ENCODE measurements at places on chromosomes 3 and 15.

- no peak for DNase-seq
Observed at GRCh38 chr3:117485841-117486240, 776.3 kb downstream of the TUSC7 start.

DNA sequence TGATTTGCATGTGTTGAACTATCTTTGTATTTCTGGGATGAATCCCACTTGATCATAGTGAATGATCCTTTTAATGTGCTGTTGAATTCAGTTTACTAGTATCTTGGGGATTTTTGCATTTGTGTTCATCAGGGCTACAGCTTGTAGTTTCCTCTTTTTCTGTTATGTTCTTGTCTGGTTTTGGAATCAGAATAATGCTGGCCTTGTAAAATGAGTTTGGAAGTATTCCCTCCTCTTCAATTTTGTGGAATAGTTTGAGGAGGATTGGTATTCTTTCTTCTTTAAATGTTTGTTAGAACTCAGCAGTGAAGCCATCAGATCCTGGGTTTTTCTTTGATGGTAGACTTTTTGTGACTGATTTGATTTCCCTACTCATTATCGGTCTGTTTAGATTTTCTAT is 63.1 kb upstream of the FBN1 start:
- no peak for DNase-seq

DNA sequence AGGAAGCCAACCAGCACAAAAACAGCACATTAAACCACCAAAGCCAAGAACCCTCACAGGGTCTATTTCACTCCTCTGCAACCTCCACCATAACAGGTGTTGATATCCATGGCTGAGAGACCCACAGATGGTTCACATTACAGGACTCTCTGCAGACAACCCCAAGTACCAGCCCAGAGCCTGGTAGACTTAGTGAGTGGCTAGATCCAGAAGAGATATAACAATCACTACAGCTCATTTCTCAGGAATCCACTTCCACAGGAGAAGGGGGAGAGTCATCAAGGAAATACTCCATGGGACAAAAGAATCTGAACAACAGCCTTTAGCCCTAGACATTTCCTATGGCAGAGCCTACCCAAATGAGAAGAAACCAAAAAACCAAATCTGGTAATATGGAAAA is 168.1 kb upstream of the CD96 start:
- no peak for DNase-seq

DNA sequence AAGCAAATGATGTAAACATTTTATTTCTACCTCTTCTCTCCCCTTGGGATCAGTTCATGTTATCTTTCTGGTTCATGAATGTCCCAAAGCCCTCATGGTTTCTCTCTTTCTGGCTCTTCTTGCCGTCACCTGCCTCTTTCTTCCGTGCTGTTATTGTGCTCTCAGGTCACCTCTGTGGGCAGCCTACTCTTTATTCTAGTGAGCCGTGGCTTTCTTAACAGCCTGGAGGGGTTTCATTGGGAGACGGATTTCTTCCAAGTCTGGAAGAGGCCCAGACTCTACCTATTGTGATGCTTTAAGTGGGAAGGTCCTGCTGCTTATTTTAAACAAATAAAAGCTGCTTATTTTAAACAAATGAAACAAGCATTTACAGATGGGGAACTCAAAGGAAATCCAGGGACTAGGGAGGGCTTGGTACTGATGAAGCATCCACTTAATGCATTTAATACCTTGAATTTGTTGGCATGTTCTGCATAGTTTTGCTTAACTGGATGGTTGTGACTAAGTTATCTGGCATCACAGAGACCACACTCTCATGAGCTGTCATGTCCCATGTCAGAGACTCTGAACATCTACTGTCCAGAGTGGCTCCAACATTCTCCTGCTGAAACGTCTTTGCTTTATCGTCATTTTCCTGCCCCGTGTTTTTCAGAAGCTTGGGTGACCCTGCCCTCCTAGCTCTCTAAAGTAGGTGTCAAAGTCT is 443.3 kb downstream of the GABRG3 start:
- no peak for DNase-seq

DNA sequence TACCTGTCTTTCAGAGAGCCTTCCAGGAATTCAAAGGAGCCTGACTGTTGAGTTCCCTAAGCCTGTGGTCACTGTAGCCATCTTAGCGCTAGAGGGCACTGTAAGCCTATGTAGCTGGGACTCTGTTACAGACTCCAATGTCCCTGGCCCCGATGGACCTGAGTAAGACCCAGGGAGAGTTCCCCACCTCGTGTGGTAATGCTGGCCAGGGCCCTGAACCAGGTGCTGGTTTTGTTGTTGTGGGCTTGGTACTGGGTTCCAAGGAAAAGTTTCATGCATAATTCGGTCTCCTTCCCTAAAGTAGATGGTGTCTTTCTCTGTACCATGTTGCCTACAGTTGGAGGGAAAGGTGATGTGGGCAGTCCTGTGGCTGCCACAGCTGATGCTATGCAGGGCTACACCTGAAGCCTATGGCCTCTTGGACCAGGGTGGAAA is 32.4 kb downstream of the CDAN1 start:
- DNase-seq: peak; percentile 71

DNA sequence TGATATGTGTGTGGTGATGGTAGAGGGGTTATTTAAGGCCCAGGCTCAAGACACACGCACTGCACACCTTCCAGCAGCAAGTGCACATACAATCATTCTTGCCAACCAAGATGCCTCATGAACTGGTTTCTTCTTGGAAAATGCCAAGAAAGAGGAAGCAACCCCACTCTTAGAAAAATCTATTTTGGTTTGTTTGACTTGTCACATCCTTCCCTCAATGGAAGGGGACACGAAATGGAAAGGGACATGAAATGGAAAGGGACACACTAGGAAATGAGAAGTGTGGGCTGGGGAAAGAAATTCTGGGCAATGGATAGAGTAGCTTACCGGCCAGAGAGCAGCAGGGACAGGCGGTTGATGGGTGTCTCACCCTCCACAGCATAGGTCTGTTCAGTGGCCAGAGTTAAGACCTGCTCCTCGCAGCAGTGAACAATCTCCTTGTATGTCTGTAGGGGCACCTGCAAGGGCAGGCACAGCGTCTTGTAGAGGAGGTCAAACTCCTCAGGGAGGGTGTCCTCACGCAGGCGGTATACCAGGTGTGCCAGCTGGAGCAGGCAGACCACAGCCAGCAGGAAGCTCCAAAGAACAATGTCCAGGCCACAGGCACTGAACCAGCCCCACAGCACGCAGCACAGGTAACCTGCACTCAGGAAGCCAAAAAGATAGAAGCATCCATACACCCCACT is 640 bp downstream of the POPDC2 start:
- no peak for DNase-seq

DNA sequence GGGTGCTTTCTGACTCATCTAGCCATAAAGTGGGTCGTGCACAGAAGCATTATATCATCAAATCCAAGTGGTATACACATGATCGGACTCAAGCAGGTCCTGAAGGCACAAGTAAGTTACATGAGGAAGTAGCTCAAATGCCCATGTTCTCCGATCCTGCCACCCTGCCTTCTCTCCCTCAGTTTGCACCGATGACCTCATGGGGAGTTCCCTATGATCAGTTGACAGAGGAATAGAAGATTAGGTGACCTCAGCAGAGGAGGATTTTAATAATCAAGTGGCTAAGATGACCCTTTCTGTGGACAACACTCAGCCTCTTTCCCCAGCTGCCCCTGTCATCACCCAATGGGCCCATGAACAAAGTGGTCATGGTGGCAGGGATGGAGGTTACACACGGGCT is 149.5 kb downstream of the TBC1D5 start:
- no peak for DNase-seq

DNA sequence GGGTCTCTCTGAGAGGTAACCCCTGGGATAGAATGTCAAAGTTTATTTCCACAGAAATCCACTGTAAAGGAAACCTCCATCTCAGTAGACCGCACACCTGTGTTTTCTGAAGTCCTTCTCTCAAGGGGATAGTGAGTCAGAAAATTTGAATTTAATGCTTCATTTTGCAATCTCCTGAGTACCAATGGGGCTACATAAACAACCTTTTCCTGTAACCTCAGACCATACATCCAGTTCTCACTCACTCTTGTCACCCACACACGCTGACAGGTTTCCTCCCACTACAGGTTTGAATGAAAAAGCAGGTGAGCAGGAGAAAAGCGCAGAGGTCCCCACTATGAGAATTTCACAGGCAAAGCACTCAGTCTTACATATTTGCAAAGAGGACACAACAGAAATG is 165.3 kb upstream of the MCTP2 start:
- no peak for DNase-seq

DNA sequence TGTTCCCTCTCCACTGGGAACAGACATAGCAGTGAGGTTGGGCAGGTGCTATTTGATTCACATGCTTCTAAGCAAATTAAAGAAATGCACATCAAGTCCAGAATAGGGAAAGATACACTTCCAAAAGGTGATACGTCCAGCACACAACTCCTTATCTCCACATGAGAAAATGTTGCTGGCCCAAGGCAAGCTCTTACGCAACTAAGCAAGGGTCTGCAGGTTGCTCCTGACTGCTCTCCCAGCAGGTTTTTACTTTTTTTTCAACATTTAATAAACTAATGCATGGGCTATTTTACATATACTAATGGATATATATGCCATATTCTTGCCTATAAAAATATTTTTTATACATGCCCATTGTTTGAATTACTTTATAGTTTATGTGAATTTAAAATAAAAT is 818.5 kb upstream of the ROBO1 start:
- DNase-seq: no peak

GRCh38 chr3:14811684-14812083 is 7.1 kb upstream of the FGD5 start:
- DNase-seq: no peak

DNA sequence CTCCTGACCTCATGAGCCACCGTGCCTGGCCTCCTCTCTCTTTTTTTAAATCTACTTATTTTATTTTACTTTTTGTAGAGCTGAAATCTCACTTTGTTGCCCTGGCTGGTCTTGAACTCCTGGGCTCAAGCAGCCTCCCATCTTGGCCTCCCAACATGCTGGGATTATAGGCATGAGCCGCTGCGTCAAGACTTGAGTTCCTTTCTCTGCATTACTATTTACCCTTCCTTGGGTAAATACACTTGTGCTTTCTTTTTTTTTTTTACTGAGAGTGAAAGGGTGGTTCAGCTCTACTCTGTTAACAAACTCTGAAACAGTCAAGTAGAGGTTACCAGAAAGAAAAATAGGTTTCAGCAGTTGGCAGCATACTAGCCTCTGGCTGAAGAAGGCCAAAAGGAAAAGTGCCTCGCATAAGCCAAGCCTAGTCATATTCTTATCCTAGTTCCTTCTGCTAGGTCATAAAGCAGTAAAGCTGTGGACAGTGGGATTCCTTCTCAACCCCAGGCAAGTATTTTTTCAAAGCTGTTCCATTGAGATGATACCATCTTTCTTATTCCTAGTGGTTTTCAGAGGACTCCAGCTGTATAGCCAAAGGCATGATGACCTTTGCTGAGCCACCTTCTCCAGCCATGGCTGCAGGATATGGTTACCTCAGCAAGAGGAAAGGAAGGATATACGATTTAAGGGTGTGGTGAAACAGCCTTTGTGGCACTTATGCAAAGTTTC is 135.1 kb downstream of the RBPMS2 start:
- DNase-seq: no peak

DNA sequence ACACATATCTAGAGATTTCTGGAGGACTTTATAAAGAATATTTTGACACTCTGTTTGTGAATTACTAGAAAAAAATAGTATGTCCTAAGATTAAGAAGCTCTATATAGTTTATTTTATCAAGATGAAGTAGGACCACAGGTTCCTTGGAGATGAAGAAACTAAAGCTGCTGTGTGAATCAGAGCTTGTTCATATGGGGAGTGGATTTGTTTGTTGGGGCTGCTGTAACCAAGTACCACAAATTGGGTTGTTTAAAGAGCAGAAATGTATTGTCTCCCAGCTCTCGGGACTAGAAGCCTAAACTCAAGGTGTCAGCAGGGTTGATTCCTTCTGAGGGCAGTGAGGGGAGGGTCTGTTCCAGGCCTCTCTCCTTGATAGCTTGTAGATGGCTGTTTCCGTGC is 270.6 kb upstream of the UMPS start:
- DNase-seq: no peak

DNA sequence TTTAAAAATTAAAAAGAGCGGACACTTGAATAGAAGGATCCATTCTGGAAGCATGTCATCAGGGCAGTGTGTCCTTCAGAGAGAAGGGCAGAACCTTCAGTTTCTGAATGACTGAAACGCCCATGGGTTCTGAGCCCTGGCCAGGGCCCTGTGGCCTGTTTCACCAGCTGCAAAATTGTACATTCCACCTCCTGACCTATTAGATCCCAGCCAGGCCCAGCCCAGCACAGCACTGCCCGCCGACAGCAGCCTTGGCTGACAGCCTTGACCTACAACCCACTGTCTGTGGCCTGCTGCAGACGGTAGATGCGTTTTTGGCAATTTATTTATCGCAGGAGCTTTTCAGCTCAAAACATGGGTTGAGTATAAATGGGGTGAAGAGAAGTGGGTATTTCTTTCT is 5.9 kb upstream of the POLG start:
- DNase-seq: no peak

DNA sequence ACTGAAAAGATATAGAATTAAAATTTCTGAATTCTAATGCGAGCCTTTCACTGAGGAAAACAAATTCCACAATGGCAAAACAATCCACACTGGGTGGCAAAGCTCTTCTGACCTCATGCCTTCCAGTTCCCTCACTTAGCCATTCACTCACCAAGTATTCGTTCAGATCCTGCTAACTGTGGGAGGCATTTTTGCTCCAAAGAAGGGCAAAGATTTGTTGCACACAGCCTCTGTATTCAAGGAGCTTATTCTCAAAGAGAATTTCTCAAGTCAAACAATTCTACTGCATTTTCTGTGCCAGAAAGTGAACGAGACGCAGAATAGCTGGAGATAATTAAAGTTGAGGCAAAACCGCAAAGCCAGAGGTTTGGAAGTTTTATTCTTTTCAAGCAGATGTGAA is 77.3 kb downstream of the CPNE4 start:
- DNase-seq: no peak

- no peak for DNase-seq
Observed at GRCh38 chr15:79051941-79052731, 38.4 kb downstream of the RASGRF1 start.
